Activated CD8-positive, alpha-beta memory T cell treated with anti-CD3 and anti-CD28 coated beads for 24 hours (primary cell): ENCODE measurements at places on chromosomes 1 and 21.

DNA sequence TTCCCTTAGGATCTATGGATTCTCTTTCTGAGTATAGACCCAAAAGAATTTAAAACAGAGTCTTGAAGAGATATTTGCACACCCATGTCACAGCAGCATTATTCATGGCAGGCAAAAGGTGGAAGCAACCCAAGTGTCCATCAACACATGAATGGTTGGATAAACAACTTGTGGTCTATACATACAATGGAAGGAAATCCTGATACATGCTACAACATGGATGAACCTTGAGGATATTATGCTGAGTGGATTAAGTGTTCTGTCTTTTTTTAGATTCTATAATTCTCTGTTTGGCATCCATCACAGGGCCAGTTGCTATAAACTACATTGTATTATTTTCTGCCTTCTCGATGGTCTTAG, 39.8 kb downstream of the PTPN14 start:
- DNase-seq = no peak

- DNase-seq = no peak
These were observed 98.3 kb downstream of the GLIS1 start for GRCh38 chr1:53640701-53641075.

DNA sequence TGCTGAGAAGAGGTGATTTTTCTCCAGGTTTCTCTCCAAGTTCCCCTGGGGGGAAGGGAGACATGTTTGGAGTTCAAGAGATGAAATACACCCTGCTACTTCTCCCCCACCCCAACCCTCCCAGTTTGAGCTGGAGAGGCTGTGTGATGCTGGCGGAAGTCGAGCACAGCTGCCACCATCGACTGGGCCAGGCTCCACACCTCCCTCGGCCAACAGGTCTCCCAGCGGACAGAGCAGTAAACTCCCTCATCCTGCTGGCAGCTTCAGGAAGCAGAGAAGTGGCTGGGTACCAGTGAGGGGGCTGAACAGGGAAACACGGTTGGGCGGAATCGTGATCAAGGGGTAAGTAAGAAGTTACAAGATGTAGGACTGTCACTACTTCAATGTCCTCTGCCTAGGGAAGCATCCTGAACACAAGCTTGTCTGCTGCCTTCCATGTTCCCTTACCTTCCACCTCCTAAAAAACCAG, 6.6 kb upstream of the NHLH1 start:
- peak; percentile 47 for DNase-seq

- DNase-seq = no peak
These were observed 378.5 kb downstream of the SMYD3 start for GRCh38 chr1:246128494-246129069.

DNA sequence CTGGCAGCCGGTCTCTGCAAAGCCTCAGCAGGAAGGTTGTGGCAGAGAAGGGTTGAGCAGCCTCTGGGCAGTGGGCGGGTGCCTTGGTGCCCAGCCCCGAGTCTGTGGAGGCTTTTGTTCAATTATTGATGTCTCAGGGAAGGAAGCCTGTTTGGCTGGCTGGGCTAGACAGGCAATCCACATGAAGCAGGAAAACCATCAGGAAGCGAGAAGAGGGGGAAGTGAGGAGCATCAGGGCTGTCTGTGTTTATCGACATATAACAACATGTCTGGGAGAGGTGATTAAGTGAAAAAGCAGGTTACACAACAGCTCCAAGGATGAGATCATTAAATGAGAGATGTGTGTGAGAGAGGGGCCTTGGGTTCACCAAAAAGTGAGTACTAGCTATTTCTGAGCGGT, 105.4 kb downstream of the UBE2U start:
- DNase-seq = no peak

GRCh38 chr1:37482796-37483744, 8.7 kb downstream of the ZC3H12A start:
- DNase-seq = no peak

DNA sequence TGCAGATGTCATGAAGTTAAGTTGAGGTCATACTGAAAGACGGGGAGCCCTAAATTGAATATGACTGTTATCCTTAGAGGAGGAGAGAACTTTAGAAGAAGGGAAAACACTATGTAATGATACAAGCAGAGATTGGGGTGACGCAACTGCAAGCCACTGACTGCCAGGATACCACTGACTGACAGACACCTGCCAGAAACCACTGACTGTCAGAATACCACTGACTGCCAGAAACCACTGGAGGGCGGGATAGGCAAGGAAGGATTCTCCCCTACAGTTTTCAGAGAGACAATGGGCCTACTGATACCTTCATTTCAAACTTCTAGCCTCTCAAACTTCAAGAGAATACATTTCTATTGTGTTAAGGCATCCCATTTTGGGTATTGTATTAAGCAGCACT, 388.7 kb downstream of the USH2A start:
- no peak for DNase-seq

GRCh38 chr1:200774311-200774710, 35.6 kb downstream of the CAMSAP2 start:
- DNase-seq = no peak

GRCh38 chr21:35510957-35511695, 462.0 kb upstream of the RUNX1 start:
- no peak for DNase-seq

DNA sequence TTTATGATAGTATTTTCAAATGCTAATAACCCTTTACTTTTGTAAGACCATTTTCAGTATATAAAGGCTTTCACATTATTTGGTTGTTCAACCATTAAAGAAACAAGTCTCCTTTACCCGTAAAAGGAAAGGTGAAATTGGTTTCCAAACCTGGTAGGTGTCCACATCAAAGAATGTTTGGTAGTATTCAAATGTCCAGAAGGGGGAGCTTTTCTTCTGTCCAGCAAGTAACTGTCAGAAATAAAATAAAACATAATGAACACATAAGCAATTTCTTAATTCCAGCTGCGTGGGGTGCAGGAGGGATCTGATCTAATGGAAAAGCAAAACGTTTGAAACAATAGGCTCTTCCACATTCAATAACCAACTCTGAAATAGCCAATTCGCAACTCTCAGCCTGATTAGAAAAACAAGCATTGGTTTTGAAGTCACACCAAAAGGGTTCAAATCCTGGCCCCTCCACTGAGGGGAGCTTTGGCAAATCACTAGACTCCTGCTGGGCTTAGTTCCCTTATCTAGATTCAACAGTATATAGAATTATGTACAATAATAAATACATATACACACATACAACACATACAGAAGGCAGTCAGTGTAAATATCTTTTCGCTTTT, 11.0 kb downstream of the YIPF1 start:
- DNase-seq = no peak

DNA sequence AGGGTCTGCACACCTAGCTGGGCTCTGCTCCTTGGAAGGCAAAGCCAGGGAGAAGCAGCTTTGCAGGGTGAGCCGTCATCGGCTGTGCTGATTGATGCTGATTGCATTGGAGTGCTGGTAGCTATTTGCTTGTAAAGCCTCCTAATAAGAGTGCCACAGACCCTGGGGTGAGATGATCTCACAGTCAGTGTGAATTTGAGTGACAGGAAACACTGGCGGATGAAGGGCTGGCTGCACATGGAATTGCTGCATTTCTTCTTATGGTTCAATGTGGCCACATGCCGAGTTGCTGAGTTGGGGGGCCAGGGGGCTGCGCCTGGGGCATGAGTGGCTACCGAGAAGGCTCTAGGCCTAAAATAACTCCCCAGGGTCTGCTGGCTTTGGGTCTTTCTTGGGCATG, 138.2 kb upstream of the CACNA1E start:
- peak; percentile 33 for DNase-seq

GRCh38 chr1:204455063-204455830, 39.4 kb downstream of the PIK3C2B start:
- DNase-seq = no peak

DNA sequence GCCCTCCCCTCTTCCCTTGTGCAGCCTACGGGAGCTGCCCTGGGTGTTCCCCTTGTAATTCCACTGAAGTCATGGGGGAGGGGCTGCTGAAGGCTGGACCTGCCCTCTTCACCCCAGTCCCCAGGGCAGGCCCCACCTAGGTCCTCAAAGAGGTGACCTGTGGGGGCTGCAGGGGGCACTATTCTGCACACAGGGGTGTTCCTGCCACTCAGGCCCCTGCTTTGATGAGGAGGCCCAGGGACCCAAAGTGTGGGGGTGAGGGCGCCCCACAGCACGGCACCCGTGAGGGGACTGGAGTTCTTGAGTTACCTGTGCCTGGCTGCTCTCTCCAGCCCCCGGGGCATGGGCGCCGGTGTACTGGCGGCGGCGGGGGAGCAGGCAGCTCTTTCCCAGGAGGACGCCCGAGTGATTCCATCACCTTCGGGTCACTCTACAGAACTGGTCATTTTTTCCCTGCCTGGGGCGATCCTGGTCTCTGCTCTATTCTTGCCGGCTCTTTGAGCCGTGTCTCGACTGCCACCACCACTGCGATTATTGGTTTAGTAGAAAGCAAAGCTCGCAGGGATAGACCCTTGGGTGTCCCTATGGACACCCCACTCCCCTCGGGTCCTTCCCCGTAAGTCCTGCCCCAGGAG, 6.9 kb upstream of the PRDM16 start:
- DNase-seq = no peak
